ENCODE measurements at places on chromosomes 7 and 10.

GRCh38 chr7:107744345-107744750, 406 bp downstream of the CBLL1 start:
- no peak for DNase-seq

DNA sequence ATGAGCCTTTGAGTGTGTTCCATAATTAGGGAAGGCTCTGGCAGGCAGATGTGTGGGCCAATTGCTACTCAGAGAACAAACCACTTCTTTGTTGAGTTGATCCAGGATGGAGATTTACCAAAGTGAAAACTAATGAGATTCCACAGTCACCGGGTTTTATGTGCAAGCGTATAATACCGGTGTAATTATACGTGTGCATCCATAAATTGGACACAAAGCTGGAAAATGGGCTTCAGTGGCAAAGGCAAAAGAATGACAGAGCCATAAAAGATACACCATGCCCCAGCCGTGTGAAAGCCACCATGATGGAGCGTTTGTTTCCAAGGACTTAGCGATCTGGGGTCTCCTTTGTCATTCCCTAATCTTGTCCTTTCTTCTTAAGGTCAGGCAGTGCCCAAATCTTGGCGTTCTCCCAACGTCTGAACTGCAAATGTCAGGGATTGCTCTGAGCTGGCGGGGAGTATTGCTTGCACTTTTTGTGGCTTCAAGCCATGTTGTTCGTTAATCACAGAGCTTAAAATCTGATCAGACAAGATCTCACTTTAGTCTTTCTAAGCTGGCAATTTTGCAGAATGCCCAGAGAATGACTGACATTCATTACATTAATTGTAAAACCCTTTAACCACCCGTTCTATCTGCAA, 70.1 kb downstream of the NPTX2 start:
- no peak for DNase-seq

GRCh38 chr10:131280101-131280500, 31.4 kb downstream of the TCERG1L start:
- DNase-seq = no peak

GRCh38 chr7:80027611-80028173, 106.9 kb upstream of the GNAI1 start:
- DNase-seq = no peak

DNA sequence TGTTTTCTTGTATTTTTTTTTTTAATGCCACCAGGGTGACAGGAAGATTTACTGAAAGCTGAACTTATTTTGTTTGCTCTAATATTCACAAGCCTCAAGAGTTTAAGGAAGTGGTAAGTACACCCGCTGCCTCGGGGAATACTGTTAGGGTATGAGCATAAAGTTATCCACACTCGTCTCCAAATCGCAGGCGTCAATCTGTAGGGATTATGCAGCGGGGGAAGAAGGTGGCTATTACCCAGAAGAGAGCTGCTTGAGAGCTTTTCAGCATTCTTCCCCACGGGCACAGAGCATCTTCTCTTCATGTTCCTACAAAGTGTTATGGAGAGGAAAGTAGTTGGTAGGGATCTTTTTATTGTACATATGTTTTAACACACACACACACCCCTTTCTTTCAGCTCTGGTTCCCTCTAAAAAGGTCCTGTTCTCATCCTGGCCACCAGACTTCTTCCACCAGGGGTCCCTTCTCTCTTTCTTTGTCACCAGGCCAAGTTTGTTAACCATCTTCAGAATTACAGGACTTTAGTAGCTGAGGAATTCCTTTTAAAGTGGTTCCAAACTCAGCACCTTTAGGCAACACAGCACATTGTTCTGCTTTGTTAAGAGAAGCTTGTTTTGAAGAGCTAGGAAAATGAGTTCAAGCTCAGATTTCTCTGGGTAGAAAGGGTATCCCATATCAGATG, 411.6 kb upstream of the GALNT17 start:
- DNase-seq = no peak

DNA sequence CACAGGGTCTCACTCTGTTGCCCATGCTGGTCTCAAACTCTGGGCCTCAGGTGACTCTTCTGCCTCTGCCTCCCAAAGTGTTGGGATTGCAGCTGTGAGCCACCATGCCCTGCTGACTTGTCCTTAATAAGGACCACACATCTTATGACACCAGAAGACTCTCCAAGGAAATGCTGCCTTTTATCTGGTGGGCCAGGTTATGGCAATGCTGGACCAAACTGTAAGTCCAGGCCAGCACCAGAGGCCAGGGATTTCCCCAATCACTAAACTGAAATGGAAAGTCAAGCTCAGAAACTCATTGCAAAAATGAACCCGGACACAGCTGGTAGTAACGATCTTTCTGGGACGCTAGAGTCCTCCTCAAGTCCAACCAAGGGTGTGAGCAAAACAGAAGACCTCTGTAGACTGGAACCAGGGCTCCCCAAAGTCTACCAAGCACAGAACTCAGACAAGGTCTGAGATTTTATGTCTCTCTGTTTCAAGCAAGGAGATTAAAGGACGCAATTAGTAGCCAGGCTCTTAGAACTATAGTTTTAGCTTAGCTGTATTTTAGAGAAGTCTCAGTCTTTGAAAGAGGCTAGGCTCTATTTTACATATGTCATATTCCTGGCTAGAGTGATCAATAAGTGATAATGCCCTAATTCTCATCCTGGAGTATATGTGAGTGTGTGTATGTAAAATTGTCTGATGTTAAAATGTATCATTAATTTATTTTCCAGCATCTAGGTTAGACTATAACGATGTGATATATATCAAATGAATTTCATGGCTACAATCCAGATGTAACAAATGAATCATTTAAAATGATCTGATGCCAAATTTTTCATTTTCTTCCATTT, 74.0 kb upstream of the ITGB1 start:
- no peak for DNase-seq

DNA sequence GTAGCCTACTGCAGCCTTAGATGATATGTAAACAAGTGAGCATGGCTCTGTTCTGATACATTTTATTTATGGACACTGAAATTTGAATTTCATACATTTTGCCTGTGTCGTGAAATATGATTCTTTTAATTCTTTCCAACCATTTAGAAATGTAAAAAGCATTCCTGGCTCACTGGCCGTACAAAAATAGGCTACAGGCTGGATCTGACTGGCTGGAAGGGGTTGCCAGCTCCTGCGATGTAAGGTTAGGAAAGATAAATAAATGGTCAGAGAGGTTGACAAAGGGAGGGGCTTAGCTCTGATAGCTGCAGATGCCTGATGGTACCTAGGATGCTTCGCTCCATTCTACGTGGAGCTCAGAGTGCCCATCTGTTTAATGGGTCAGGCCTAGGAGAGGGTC, 3.4 kb downstream of the ADCYAP1R1 start:
- no peak for DNase-seq

DNA sequence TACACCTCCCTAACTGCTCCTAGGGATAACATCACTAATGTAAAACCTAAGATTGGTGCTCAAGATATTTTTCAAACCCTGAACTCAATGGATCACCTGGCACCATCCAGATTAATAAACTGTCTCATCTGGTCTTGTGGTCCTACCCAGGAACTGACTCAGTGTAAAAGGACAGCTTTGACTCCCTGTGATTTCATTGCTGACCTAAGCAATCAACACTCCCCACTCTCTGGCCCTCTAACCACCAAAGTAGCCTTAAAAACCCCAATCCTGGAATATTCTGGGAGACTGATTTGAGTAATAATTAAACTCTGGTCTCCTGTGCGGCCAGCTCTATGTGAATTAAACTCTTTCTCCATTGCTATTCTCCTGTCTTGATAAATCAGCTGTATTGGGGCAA, 6.2 kb upstream of the USP54 start:
- no peak for DNase-seq

DNA sequence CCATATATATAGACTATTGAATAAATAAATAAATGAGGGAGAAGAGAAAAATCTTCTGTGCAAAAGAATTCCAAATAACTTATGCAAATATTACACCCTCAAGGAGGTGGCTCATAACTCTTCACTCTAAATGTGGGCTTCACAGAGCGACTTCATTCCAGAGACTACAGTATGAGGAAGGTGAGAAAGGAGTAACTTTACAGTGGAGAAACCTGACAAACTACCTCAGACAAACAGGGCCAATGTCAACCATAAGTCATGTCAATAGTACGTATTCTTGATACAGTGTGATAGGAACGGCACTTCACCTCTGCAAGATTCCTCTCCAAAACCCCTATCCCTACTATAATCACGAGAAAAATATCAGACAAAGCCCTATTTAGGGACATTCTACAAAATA, 158.4 kb upstream of the NAMPT start:
- no peak for DNase-seq

- DNase-seq = no peak
Measured at GRCh38 chr7:34747867-34748727, 90.1 kb downstream of the NPSR1 start.

- no peak for DNase-seq
Measured at GRCh38 chr7:45716380-45717203, 142.4 kb downstream of the ADCY1 start.

GRCh38 chr7:19537942-19538401, 170.9 kb downstream of the POLR1F start:
- no peak for DNase-seq

DNA sequence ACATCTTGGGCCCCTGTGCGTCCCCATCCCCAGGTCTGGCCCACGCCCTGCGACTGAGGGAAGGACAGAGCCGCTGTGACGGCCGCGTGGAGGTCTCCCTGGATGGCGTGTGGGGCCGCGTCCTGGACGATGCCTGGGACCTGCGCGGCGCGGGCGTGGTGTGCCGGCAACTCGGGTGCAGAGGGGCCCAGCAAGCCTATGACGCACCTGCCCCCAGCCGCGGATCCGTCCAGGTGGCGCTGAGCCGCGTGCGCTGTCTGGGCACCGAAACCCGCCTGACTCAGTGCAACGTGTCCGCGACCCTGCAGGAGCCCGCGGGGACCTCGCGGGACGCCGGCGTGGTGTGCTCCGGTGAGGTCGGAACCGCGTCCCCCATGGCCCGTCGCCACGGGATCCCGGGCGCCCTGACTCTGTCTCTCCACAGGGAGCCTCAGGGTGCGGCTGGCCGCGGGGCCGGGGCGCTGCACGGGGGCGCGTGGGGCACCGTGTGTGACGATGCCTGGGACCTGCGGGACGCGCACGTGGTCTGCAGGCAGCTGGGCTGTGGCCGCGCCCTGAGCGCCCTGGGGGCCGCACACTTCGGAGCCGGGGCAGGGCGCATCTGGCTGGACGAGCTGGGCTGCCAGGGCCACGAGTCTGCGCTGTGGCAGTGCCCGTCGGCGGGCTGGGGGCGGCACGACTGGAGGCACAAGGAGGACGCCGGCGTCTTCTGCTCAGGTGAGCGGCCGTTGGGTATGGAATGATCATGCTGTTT, 5.9 kb downstream of the SCART1 start:
- DNase-seq = no peak

DNA sequence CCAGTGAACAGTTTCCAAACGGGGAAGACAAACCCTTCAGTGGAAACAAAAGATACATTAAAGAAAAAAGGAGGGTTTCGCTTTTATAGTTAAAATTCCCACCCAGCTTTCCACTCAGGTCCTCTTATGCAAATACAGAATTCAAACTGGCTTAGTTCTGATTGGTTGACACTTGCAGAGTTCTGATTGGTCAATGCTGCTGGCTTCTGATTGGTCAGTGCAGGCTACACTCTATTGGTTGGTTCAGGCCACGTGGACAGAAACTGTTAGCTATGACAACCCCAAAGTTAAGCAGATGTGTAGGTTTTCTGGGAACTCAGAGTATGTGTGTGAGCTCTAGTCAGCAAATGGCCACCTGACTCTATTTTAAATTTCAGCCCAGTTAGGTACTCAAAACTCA, 80.0 kb downstream of the FBXL13 start:
- DNase-seq = no peak
